ENCODE measurements at places on chromosomes 1 and 21.

DNA sequence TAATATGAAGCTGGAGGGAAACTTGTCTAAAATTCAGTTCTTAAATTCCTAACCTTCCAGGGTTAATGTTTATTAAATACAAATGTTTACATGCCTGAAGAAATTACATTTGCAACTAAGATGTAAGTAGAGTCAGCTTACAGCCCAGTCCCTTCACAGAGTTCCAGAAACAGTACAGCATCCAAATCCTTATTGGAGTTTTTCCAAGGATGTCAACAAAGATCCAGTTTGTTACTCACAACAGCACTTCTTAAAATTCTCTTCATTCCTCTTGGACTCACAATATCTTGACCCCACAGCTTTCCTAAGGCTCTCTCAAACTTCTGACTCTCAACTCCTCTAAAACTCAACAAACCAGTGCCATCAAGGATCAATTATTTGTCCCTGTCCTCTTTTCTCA, 50.1 kb upstream of the RWDD3 start:
- no peak for DNase-seq

DNA sequence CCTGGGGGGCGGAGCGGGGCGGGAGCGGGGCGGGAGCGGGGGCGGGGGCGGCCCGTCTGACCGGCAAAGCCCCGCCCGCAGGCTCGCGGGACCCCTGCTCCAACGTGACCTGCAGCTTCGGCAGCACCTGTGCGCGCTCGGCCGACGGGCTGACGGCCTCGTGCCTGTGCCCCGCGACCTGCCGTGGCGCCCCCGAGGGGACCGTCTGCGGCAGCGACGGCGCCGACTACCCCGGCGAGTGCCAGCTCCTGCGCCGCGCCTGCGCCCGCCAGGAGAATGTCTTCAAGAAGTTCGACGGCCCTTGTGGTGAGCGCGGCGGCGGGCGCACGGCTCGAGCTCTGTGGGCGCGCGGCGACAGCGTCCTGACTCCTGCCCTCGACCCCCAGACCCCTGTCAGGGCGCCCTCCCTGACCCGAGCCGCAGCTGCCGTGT, 21.2 kb downstream of the AGRN start:
- no peak for DNase-seq

DNA sequence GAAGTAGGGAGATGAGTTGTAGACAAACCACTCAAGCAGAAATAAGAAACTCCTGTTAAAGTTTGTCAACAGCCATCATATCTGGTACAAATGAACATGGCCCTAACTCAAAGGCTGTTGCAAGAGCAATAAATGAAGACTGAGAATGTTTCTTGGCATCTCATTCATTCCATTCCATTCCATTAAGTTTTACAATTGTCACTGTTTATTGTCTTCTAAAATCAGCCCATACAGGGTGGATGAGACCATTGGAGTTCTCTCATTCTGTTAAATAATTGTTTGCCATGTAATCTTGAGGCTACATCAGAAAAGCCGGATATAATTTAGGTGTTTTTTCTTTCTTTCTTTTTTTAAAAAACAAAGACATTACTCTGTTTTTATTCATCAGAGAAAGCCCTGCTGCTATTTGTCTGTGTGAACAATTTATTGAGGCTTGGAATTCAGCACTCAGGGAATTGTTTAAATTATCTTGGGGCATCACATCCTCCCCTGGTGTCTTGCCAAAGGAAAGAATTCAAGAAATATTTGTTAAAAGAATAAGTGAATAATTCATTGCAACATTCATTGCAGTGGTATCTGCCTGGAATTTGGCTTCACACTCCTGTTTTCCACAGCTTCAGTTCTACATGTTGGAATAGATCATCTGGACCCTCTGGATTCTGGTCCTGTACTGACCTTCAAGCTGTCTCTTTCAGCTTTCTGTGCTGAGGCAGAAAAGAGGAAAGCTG, 604.5 kb downstream of the PLPP3 start:
- no peak for DNase-seq

DNA sequence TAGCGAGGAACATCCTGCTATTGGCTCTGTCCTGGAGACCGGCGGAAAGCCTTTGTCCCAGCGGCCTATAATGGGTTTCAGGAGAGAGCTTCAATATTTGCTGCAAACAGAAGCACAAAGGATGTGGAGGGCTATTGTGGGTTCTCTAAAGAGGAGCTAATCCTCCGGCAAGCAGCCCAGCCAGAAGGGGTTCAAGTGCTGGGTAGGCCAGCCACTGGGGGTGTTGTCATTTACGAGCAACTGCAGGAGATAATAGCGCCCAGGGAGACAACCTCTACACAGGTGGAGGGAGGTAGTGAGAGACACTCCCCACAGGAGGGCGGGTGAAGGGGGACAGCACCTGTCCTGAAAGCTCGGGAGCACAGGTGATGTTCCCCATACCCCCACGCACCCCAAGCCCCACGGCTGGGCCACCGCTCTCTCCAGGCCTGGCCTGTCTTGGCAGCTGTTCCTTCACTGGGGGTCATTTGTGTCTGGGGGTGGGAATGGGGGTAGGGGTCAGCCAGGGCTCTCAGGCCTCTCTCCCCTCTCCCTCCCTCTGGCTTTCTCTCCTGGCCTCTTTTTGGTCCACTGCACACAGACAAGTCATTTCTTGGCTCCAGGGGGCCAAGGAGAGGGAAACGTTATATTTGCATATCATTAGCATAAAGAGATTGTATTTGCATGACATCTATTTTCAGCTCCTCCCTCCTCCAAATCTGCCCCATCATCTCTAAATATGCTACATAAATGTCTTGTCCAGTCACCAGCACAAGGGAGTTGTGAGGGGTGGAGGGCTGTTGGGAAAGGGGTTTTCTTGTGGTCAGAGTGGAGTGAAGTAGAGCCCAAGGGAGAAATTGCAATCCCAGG, 22.0 kb upstream of the SLC26A9 start:
- DNase-seq = no peak

GRCh38 chr1:209291715-209292114, 291.8 kb upstream of the CAMK1G start:
- no peak for DNase-seq

GRCh38 chr1:161772397-161772796, 6.3 kb downstream of the ATF6 start:
- DNase-seq = peak; percentile 52

DNA sequence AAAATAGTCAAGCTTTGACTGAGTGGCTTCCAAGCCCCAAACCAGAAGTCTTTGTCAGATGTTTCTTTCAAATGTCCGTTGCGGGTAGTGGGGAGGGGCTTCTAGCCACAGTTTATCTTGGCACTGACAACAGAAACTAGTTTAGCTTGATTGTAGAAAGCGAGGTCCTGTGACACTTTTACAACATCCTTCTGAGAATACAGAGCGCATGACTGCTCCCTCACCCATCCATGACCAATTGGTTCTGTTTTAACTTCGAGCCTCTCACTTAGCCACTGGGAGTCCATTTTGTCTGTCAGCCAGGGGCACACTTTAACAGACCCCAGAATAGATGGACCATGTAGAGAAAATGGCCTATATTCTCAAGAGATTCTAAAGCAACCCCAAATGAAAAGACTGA, 199.2 kb upstream of the ST6GALNAC5 start:
- DNase-seq = no peak

DNA sequence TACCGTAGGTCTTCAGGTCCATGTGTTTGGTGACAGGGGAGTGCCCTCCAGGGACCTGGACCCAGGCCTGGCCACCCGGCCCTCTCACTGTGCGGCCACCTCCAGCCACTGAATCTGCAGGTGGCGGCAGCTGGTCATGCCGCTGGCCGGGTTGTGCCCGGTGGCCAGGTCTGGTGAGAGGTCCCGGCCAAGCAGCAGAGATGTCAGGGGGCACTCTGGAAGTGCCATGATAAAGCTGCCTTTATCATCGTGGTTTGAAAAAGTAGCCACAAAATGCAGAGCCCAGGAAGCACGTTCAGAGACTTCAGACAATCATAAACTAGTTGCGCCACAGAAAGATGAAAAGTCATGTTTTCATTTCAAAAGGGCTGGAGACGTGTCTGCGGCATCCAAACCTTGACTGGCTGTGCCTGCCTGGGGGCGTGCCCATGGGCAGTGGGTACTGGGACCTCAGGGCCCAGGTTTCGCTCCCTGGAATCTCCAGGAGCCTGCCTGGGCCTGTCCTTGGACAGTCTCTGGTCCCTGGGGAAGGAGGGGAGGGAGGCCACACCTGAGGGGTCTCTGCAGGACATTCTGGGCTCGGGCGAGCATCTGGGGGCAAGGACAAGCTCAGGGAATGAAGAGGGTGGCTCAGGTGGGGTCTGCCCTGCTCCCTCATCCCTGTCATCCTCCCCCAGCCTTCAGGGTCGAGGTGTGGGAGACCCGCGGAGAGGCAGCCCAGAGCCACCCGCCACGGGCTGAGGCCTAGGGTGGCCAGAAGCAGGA, 44.9 kb downstream of the COL18A1 start:
- no peak for DNase-seq

DNA sequence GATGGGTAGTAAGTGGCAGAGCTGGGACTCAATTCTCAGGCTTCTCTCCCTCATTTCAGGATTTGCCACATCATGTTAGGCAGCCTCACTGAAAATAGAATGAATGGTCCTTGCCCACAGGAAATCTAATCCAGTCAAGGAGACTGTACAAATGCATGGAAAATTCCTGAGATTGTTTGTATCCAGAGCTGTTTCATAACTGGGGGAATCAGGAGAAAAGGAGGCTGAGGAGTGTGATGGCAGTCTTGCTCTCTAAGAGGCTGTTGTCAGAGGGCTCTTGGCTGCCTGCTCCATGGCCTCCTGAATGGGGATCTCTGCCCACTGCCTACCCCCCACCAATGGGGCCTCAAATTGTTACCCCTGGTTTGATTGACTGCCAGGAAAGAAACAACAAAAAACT, 141.9 kb upstream of the TNR start:
- no peak for DNase-seq

DNA sequence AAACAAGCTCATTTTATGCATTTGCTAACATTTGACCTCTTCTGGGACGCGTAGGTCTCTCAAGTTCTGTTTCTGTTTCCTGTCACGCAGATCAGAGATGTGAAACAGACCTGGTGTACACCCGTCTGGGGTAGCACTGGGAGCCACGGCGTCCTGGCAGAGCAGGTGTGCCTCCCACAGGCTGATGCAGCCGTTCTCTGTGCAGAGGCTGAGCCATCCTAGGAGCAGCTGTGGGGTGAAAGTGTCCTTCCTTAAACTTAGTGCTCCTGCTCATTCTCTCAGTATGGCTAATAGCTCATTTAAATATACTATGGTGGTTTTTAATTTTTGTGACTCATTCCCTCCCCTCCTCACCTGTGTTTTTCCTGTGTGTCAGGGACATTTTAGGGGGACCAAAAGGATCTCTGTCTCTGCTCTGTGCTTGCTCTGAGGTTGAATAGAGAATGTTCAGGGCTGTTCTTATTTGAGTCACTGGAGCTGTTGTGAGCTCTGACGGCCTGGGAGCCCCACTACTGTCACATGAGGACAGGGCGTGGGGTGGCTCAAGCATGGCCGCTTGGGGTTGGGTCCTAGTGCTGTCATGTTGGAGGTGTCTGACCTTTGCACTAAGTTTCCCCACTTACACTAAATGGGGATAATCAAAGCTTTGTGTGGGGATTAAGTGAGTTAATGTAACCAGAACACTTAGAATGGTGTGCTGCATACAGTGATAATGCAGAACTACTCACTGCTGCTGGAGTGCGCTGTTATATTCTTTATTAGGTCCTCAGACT, 43.0 kb downstream of the GALNT2 start:
- no peak for DNase-seq

- peak; percentile 99 for DNase-seq
Observed at GRCh38 chr1:233113009-233113879, 162.8 kb downstream of the NTPCR start.

DNA sequence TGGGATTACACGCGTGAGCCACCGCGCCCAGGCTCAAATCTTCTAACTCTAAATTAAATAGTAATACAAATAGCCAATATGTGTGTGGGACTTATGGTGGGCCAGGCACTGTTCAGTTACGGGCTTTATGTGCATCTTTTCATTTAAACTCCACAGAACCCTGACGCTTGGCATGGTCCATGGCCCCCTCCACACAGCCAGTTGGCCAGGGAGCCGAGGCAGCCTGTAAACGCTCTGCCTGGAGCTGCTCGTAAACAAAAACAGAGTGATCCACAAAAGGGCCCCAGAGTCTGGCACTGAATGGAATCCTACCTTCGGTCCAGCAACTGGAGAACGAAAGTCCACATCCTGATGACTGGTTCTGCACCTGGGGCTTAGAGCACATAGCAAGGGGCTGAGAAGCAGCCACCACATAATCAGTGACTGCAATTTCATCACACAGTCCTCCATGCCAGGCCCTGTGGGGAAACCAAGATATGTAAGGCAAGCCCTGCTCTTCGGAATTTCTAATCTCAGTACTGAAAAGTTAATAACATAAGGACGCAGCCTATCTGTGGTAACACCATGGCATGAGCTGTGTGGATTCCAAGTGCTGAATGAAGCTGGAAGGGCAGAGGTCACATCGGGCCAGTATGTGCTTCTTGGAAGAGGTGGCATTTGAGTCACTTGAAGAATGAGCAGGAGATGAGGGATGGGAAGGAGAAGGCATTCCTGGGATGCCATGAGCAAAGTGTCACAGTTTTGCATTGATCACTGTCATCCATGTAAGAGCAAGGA, 13.5 kb upstream of the ADAMTSL4 start:
- no peak for DNase-seq

DNA sequence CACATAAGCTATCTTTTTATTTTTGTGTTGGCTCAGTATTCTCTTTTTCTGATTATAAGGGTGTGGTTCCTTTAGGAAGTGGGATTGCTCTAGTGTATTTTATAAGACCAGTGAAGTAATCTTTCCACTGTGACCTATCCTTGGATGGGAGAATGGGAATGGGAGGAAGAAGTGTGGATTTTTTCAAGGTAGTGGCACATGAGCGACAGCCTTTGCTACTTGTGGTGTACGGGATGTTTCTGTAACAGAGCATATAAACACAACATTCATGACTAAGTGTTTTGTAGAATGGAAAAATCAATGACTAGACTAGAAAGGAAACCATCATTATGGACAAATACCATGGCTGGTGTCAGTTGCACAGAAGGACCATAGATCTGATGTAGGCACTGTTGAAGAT, 209.6 kb downstream of the GIPC2 start:
- no peak for DNase-seq

- DNase-seq = no peak
Observed at GRCh38 chr21:45858180-45858579, 123.4 kb upstream of the COL6A1 start.

GRCh38 chr21:34679051-34679450, 10.3 kb downstream of the CLIC6 start:
- peak; percentile 70 for DNase-seq

DNA sequence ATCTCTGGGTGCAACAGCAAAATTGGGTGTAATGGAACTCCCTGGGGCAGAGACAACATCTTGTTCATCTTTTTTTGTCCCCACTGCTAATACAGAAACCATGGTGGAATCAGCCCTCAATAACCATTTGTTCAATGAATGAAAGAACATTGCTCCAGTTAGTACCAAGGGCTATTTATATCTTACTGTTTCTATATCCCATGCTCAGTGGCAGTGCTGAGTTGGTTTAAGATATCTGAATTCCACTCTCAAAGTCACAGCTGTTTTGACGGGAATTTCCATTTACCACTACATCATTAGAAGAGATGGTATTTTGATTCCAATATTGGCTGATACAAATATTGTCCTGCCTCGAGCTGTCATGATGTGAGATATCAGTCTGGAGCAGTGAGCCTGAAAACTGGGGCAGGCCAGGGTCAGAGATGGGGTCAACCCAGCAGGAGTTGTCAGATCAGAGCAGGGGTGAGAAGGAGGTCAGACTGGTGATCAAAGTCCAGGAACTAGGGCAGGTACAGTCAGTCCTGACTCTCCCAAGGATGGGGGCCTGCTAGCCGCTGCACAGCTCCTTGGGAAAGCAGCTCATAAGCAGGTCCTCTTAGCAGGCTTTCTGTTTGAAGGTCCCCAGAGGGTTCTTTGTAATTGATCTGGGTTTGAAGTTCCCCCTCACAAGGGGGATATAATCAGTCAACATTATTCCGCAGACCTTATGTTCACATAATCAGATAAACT, 5.8 kb upstream of the PHC2 start:
- DNase-seq = no peak

Data from inflammatory macrophage treated with lipopolysaccharide for 1 hour (primary cell).